ENCODE measurements at places on chromosomes 12 and 14. TPM values are rescaled to one million over a fixed set of nuclear protein-coding genes. Genes with fewer than 3 reads are reported as not detected.
A peak's percentile ranks its signal among the peaks of the same experiment; 100 is the strongest.

DNA sequence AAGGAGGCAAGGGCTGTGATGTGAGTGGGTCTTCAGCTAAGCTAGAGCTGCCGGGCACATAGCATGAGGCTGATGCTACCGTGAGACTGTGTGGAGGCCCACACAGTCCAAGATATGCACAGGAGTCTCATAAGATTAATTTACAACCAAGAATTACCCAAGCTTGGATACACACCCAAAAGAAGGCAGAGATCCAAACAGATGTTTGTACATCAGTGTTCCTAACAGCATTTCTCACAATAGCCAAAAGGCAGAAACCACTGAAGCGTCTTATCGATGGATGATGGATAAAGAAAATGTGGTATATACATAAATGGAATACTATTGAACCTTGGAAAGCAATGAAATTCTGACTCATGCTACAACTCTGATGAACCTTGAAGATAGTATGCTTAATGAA is 40.8 kb upstream of the RIC8B start:
- no peak for DNase-seq

DNA sequence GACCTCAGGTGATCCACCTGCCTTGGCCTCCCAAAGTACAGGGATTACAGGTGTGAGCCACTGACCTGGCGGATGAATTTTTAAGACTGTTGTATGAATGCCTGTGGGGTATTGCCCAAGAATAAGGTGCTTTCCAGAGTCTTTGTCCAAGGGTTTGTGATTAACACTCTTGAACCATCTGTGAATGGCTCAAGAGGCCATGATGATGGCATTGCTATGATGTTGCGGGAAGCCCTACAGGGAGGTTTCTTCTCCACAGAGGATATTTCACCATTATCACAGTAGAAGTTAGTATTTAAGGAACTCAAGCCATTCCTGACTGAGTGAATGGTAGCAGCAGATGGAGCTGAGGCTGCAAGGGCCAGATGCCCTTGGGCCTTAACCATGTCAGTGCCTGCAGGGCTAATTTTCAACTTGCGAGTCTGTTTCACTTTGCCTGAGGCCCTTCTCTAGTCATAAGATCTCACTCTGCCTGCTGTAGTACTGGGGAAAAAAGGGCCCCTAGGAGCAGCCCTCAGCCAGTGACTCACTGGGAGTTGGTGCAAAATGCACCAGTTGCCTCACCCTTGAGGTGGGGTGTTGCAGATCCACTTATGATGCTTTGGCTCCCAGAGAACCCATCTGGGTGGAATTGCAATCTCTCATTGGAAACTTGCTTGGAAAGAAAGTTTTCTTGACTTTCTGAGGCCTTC is 108.6 kb upstream of the FLRT2 start:
- DNase-seq = no peak

Gene RIPK3
- total RNA-seq = 26.9 TPM

- no peak for DNase-seq
These were observed 26.5 kb upstream of the CORO1C start for GRCh38 chr12:108757856-108758255.

DNA sequence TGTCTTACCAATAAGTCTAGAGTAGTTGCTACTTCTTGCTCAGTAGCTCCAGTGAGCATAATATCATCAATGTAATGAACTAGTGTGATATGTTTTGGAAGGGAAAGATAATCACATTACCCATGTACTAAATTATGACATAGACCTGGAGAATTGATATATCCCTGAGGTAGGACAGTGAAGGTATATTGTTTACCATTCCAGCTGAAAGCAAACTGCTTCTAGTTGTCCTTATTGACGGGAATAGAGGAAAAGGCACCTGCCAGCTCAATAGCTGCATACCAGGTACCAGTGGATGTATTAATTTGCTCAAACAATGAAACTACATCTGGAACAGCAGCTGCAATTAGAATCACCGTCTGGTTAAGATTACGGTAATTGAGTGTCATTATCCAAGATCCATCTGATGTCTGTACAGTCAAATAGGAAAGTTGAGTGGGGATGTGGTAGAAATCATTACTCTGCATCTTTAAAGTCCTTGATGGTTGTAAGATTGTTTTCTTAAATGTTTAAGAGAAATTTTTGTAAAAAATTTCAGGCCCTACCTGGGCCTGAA is 100.0 kb upstream of the ARHGAP5 start:
- no peak for DNase-seq

- DNase-seq = peak; percentile 78
These were observed 82.5 kb upstream of the EVL start for GRCh38 chr14:99982537-99983250.

All from activated CD8-positive, alpha-beta T cell treated with anti-CD3 and anti-CD28 coated beads, Interleukin-2, amount 10 ng/mL, durations not matched to agents 7 days and 5 days (primary cell).